ENCODE measurements at places on chromosomes 4 and X.

DNA sequence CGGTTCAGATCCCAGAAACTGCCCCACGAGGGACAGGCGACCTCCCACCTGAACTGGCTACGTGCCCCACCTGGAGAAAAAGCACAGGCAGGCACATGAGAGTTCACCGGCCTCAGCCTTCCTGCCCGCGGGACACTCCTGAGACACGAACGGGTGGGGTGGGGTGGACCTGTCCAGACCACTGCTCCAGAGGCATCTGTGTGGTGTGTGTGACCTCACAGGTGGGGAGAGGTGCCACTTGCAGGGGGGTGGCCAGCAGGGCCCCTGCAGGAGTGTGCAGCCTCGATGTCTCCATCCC, 18.5 kb downstream of the NELFA start:
- DNase-seq: no peak

- no peak for DNase-seq
Measured at GRCh38 chr4:152680988-152681603, 1.3 kb upstream of the TMEM154 start.

- no peak for DNase-seq
Measured at GRCh38 chr4:174521800-174522182, 497 bp downstream of the HPGD start.

DNA sequence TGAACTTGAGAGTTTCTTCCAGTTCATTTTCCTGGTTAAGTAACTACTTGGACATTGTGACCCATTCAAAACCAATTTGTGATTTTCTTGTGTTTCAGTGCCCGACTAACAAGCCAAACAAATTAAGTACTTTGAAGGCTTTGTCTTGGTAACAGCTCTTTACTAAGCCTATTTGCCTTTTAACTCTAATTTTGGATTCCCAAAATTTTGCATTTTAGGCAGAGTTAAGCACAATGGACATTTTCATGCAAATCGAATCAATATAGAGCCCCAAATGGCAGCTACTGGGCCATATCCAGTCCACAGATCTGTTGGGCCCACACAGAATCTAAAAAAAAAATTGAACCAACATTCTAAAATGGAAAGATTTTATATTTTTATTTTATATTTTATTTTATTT, 31.4 kb upstream of the CHRNA9 start:
- no peak for DNase-seq

DNA sequence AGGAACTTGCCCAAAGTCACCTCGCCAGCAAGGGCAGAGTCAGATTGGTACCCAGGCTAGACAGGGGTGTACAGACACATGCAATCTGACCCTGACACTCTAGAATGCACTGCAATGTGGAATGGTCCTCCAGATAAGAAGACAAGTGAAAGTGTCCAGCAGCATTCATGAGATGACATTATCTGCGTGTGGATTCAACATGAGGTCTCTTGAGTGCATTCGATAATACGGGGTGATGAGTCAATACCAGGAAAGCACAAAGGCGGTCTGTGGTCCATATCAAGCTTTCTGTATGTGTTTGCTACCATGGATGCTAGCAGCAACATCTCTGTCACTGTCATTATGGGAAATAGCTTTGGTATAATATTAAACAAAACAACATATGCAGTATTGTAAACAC, 6.8 kb upstream of the XAGE3 start:
- DNase-seq: no peak

DNA sequence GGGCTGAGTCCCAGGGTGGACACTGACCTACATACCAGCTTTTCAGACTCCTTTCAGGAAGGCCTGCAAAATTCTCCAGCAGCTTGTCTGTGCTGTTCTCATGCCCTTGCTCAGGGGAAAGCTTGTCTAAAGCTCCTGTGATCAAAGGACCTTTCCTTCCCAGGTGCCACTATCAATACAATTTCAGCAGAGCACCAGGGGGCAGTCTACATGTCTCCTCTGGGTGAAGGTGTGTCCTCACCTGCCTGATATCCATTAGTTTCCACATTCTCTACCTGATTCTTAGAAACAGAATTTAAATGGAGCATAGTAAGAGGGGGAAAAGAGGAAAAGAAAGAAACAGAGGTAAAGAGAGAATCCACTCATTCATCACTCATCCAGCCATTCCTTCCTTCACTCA, 114.2 kb downstream of the PPARGC1A start:
- DNase-seq: no peak

GRCh38 chr4:173801876-173802661, 272.0 kb upstream of the HAND2 start:
- no peak for DNase-seq

- no peak for DNase-seq
Measured at GRCh38 chr4:86565651-86566050, 28.5 kb upstream of the PTPN13 start.

DNA sequence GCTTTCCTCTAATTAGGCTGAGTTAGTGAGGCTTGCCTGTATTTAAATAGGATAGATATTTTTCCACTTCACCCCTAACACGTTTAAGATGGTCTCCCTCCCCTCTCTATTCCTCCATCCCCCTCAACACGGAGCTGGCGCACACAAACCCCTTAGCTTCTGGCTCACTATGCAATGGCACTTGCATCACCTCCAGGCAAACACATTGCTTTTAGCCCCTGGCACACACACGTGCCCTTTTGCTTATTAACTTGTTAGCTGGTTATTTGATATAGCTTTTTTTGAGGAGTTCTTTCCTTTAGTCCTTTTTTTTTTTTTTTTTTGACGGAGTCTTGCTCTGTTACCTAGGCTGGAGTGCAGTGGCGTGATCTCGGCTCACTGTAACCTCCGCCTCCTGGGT, 94.3 kb downstream of the HDAC8 start:
- DNase-seq: no peak
